ENCODE measurements at places on chromosomes 7 and 10.
A peak's percentile ranks its signal among the peaks of the same experiment; 100 is the strongest.

DNA sequence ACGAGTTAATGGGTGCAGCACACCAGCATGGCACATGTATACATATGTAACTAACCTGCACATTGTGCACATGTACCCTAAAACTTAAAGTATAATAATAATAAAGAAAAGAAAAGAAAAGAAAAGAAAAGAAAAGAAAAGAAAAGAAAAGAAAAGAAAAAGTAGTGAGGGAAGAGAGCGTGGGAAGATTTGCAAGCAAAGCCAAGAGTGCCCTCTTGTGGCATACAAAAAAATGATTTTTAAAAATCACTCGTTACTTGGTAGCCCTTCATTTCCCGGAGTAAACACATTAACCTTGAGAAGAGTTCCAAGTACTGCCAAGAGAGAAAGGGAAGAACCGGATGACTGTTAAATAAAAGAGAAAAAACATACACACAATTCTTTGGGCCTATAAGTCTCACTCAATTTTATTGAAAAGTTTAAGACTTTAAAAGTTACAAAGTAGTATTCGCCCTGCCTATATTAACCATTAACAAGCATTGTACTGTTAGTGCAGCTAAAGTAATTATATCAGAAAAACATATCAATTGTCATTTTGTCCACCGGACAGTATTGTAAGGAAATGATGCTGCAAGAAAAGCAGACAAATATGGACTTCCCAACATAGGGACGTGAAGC is 6.2 kb upstream of the CH25H start:
- DNase-seq = no peak

DNA sequence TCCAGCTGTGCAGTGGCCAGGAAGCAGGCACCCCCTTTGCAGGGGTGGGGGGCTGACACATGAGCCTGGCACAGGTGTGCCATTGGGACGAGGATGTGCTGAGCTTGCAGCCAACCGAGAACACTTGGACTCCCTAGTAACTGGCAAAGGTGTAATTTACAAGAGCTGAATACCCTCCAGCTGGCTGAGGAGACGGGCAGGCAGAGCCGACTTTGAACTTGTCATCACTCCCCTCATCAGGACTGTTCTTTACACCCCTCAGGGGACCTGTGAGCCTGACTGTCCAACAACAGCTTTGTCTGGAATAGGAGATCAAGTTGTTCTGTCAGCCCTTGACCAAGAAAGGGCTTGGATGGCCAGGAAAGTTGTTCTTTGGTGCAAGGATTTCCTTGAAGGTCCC is 61.2 kb downstream of the CDH23 start:
- DNase-seq = no peak

GRCh38 chr10:103800789-103801540 is 54.4 kb downstream of the SH3PXD2A start:
- DNase-seq = peak; percentile 21

DNA sequence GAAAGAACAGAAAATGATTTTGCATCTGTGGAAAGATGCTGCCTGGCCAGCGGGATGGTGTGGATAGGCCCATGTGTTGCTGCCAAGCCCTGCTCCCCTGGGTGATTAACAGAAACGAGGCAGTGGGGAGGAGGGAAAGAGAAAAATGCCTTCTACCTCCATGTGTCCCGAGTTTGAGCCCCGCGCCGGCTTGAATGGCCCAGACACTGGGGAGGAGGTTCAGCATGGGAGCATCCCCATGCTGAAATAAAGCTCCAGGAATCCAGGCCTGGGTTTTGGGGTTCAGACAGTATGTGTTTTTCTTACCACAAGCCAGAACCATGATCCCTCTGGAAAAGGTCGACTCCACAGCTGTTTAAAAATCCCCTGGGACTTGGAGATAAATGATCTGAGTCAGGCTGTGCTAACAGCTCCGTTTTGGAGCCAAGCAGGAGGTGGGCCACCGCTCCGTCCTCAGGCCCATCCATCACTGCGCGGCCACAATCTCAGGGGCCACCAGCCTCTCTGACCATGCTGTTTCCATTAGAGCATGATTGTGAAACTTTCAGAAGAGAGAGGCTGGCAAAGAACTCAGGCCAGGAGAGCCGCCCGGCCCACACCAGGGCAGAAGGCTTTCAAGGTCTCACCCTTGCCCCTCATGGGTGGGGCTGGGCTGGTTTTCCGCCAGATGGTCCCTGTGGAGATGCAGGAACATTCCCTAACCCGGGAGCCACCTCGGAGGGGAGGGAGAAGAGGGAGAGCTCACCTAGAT is 299.7 kb downstream of the ZEB1 start:
- DNase-seq = no peak

DNA sequence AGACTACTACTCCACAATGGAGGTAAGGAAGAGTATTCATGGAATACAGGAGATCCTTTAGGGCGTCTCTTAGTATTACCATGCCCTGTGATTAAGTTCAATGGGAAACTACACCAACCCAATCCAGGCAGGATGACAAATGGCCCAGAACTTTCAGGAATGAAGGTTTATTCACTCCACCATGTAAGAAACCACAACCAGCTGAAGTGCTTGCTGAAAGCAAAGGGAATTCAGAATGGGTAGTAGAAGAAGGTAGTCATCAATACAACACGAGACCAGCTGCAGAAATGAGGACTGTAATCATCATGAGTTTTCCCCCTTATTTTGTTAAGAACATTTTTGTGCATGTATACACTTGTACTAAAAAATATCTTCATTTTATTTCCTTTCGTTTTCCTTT is 76.6 kb downstream of the GPR37 start:
- no peak for DNase-seq

GRCh38 chr7:118153551-118154177 is 30.3 kb upstream of the LSM8 start:
- DNase-seq = no peak

DNA sequence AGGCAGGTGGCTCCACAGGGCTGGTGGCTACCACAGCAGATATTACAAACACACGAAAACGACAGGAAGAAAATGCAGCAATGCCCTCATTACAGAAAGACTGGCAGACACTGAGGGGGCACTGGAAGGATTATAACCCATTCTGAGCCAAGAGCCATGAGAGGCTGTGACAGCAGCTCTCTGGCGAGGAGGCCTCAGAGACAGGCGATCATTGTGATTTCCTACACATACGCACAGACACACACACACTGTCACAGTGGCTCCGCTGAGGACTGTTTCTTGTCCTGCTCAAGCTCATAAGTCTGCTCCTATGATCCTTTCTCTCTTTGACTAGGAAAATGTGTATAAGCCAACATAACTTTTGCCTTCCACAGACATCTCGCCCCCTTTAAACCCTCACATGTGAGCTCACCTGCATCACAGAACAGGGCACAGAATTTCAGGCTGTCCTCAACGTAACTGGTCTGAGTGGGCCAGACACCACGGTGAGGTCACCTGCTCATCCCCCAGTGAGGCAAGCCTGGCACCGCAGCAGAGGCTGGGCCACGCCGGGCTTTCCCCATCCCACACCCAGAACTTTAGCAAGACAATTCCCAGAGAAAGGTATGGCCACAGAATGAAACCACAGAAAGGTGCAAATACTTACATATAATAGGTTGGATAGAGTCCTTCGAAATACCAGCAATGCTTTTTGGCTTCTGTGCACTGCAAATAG is 51.7 kb downstream of the VOPP1 start:
- DNase-seq = no peak

- DNase-seq = no peak
These were observed 6.3 kb downstream of the EN2 start for GRCh38 chr7:155464183-155464582.

DNA sequence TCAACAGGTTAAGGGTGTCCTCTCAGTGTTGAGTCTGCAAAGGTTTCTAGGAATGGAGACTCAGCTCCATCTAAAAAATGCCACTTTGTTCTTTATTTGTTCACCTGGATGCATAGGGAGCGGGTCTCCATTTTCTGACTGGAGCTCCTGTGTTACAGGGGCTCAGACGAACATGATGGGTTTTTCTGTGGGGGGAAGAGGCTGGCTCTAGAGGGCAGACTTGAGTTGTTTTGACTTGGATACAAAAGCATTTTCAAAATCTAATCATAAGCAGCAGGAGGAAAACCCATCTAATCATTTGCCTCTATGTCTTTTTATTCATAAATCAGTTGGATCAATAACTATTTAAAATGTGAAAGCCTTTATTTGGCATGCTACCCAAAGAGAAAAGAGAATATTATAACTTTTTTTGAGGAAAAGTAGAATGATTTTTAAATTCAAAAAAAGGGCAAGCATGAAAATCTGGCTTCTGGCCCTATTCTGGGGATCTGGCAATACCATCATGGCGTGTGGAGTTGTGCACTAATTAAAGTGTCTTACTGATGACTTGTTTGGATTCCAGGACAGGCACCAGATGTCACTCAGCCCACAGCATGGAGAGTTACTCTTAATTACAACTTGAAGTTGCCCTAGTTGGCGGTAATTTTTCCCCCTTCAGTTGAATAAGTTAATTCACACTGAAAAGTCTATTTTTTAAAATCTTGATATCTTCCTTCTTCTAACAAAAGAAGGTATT is 594.9 kb downstream of the REEP3 start:
- DNase-seq = no peak

DNA sequence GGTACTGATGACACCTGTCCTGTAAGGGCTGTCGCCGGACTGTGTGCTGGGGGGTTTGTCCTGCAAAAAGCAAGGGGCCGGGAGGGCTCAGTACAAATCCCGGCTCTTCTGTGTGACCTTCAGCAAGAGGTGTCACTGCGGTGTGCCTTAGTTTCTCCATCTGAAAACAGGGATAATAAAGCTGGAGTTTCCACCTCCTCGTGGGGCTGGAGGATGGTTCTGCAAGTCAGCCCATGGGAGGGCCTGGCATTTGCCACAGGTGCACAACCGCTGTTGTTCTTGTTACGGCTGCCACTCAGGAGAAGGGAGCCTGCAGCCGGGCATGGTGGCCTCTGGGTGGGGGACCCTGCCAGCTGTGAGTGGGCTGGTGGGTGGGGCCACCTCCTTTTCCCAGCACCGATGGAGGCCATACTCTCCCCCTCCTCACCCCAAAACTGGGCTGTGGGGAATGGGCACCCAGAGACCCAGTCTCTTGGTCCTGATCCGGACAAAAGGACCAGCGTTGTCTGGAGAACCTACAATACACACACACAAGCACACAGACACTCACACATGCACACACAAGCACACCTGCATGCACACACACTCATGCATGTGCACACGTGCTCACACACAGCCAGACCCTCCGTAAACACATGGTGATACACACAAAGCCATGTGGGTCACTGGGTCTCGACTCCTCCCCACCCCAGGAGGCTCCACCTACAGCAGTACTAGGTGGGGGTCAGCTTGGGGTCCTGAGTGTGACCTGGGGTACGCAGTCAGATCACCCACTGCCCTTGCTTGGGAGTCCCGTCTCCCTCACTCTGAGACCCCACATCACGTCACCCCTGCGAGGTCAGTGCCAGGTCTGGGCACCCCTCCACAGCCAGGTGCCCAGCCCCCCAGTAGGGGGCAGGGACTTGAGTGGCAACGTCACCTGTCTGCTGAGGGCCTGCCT is 34.1 kb downstream of the ELFN1 start:
- DNase-seq = no peak

GRCh38 chr7:116501425-116502167 is 2.1 kb downstream of the CAV2 start:
- DNase-seq = no peak

GRCh38 chr10:24622781-24623301 is 100.8 kb downstream of the ARHGAP21 start:
- no peak for DNase-seq
